ENCODE measurements at places on chromosomes 11 and 22. TPM values are rescaled to one million over a fixed set of nuclear protein-coding genes. Genes with fewer than 3 reads are reported as not detected.

DNA sequence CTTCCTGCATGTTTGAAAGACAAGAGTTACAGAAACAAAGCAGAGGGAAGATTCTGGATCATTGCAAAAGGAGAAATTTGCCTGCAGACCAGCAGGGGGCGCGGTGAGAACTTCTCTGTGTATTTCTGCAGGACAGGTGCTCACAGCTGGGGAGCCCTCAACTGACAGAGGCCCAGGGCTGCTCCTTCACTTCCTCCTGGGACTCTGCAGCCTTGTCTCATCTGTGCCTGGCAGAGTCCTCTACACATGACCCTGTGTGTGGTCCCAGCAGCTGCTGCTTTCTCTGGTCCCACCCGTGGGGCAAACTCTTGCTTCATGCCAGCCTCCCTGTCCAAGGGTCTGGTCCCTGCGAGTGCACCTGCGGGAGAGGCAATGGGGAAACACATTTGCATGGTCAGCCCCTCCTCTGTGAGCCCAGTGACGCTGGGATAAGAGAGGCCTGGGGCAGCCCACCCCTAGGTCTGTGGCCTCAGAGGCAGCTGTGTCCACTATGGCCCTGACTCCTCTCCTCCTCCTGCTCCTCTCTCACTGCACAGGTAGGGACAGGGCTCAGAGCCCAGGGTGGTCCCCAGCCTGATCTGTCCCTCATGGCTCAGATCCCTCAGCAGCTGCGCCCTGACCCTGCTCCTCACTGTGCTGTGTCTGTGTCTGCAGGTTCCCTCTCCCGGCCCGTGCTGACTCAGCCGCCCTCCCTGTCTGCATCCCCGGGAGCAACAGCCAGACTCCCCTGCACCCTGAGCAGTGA, 43.2 kb upstream of the VPREB1 start:
- peak; percentile 34 for DNase-seq

DNA sequence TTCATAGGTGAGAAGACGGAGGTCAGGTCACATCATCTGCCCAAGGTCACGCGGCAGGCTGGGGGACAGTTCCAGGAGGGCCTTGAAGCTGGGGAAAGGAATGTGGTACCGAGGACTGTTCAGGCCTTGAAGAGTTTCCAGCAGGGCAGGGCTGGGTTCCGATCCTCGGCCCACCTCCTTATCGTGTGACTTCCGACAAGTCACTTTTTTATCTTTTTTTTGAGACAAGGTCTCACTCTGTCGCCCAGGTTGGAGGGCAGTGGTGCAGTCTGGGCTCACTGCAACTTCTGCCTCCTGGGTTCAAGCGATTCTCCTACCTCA, 623 bp downstream of the NDUFS8 start:
- no peak for DNase-seq

DNA sequence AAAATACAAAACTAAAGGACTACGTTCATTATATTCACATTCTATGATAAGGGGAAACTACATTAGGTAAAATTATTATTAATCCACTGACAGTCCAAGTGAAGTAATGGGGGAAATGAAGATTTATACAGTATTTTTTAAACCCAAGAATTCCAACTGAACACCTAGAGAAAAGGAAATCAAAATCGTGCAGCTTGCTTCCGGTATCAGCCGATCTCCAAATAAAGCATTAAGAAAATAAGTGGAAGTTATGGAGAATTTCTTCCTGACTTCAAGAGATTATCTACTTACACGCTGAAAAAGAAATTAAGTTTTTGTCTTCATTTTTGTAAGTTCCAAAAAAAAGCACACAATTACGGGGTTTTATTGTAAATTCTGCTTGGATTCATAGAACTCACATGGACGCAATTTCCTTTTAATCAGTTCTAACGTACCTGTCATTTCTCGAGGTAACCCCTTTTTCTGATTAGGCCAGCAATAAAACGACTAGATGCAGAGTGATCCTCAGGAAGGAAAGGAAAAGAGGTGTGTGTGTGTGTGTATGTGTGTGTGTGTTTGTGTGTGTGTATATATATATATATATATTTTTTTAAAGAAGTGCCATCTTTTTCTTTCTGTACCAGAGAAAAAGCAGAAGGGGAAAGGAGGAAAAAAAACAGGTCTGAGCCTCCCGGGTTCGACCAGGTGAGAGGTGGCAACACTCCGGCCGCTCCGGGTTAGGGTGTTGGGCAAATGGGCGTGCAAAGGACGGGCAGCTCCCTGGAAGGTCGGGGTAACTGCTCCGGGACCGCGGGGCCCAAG, 1.1 kb downstream of the ZBTB44 start:
- no peak for DNase-seq

- DNase-seq = no peak
These were observed 12.9 kb downstream of the OR51L1 start for GRCh38 chr11:5007561-5007960.

GRCh38 chr11:65662247-65662798, 393 bp downstream of the RELA start:
- peak; percentile 46 for DNase-seq

DNA sequence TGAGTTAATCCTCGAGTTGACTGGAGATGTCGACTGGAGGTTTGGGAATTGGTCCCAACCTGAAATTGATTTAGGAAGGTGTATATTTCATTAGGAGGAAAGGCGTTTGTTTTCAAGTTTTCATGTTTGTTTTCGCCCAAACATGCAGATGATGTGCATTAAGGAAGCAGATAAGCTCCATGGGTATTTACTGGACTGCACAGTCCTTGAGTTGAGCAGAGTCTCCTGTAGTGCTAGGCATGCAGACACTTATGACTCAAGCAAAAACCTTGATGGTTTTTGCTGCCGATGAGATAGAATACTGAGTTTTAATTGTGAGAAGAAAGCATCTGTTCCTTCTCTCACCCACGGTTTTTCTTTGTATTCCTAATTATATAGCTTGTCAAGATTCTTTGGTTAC, 27.9 kb downstream of the CABIN1 start:
- no peak for DNase-seq

DNA sequence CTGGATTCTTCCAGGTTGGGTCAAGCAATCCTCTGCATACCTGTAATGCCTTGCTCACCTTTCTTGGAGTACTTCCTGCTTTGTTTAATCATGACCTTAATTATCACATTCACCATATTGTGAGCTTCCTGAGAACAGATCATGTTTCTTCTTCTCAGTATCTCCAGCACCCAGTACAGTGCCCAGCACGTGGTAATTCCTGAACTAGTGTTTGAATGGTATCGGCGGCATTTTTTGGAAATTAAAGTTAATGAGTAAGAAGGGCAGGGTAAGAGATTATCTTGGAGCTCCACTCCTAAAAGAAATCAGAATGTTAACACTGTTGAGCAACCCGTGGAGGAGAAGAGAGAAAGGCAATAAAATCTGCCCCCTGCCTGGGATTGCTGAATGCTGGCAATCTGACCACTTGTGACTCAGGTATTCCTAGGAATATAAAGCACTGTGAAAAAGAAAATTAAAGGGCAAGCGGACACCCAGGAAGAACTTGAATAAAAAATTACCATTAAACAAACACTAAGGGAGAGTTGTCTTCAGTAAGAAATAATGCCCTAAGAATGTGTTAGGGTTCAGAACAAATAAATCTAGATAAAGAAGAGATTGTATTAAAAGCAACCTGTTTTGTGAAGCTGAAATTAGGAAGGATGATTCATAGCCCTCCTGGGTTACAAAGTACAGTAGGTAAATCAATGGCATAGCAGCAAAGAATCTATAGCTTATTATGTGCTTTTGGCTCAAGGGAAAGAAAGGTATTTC, 92.9 kb downstream of the PDHX start:
- DNase-seq = peak; percentile 61

GRCh38 chr11:9784602-9785315, 120.9 kb downstream of the SWAP70 start:
- no peak for DNase-seq

- no peak for DNase-seq
These were observed 66.1 kb downstream of the NFAM1 start for GRCh38 chr22:42365942-42366695.

- DNase-seq = no peak
These were observed 7.8 kb upstream of the TMEM216 start for GRCh38 chr11:61384271-61385242.

- DNase-seq = no peak
These were observed 121.0 kb downstream of the MPPED2 start for GRCh38 chr11:30465192-30465591.

DNA sequence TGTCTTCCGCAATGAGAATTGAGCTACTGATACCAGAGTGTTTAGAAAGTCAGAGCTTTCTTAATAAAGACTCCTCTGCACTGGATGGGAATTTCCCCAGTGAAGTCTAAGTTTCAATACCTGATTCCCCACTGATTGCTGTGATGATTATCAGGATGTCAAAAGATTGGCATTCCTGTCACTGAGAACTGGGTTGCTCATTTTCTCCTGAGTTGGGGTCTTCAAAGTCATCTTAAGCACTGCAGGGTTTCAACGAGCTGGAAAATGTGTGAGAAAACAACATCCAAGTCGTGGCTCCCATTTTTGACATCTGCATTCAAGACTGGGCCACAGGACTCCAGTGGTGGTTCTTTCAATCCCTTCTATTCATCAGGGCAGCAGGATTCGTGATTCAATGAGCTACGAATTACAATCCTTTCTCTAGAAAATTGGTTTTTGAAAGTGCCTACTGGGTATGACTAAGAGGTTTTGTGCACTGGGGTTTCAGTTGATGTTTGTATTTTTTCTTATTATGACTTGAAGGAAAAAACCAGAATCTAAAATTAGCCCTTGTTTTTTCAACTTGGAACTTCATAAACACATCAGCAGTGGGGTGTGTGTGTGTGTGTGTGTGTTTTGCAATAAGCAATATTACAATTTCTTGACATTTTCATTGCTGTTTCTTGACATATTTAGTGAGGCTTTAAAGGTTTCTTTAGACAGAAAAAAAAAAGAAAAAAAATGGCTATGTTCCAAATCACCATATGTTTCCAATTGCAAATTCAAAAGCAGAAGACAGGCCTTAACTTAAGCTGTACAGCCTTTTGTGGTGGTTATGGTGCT, 233.0 kb downstream of the FAM76B start:
- no peak for DNase-seq

- peak; percentile 85 for DNase-seq
These were observed 4.2 kb upstream of the SYT8 start for GRCh38 chr11:1830322-1831223.

- no peak for DNase-seq
These were observed 10.2 kb downstream of the CLDN25 start for GRCh38 chr11:113789675-113790320.

DNA sequence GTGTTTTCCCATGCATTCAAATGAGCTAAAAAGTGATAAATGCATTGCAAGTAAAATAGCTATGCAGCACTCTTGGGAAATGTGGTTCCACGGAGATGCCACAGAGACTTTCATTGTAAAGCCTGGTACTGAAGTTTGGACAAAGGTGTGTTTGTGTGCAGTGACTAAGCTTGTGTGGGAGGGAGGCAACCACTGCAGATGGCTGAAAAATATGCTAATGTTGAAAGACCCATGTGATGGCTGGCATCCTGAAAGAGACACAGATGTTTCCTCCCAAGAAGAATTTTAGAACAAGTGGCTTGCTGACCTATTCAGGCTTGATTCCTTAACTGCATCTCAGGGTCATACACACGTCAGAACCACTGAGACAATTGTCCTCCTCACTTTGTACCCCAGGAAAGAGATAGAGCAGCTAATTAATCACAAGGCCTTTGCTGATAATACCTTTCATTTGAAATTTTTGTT, 73.8 kb downstream of the FAM76B start:
- DNase-seq = no peak

- DNase-seq = peak; percentile 76
These were observed 7.6 kb downstream of the BAD start for GRCh38 chr11:64276653-64277431.

GRCh38 chr11:44659641-44660040, 67.1 kb upstream of the TSPAN18 start:
- peak; percentile 65 for DNase-seq

DNA sequence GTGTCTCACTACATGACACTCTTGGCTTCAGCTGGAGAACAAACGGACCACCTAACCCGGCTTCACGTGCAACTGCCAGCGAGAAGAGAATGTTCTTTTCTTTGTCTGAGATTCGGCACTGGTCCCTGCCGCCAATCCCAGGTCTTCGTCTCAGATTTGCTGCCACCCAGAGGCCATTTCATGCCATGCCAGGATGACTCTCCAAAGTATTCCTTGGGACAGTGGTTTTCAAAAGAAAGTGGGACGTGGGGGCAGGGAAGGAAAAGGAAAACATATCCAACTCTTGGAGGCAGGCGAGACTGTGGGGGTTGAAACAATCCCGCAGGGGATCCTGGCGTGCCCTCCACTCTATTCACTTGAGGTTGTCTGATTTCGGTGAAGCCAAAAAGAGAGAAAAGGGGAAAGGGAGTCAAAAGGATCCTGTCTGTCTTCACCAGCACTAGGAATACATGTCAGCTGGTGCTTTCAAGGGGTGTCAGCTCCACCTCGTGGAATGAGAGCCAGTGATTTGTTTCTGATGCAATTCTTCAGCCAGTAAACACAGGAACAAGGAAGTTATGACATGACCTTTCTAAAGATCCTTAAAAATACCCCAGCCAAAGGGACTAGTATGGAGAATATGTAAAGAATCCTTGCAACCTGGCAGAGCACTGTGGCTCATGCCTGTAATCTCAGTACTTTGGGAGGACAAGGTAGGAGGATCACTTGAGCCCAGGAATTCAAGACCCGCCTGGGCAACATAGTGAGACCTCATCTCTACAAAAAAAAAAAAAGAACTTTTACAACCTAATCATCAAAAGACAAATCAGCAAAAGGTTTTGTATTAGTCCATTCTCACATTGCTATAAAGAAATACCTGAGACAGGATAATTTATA, 41.0 kb upstream of the APLNR start:
- peak; percentile 76 for DNase-seq

DNA sequence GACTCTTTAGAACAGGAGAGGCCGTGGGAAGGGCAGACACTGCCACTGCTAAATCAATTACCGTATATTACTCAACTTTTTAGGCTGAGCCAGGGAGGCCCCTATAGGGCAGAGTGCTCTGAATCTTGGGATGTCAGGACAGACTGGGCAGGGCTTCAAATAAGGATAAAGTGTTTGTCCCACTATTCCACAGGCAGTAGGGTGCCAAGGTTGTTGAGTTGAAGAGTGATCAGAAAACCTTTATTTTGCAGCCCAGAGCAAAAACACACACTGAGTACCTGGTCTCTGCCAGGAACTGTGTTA, 1.6 kb upstream of the B4GAT1 start:
- DNase-seq = no peak

DNA sequence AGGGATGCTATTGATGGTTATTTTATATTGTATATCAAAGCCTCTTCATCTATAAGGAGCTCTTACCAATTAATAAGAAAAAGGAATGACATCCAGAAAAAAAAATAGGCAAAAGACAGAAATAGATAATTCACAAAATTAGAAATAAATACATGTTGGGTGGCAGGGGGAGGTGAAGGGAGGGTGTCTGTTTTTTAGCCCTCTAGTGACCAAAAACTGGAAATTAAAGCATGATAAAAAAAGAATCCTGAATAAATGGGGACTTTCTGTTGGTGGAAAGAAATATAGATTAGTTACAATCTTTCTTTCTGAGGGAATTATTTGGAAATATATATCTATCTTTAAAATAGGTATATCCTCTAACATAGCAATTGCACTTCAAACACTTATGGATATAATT, 42.0 kb upstream of the TTC36 start:
- no peak for DNase-seq

- no peak for DNase-seq
These were observed 72.3 kb upstream of the GRK3 start for GRCh38 chr22:25492162-25492561.

The SPON1 gene
- 87.0 TPM for total RNA-seq

The OR8G5 gene
- not detected for total RNA-seq

The SVIP gene
- 21.7 TPM for total RNA-seq

The GPHA2 gene
- not detected for total RNA-seq

The TREH gene
- total RNA-seq = 3.3 TPM

The FIBP gene
- total RNA-seq = 49.6 TPM

The P2RX6 gene
- total RNA-seq = 1.5 TPM

The PIH1D2 gene
- total RNA-seq = 0.92 TPM

The ANO9 gene
- 180 TPM for total RNA-seq

The SCUBE1 gene
- total RNA-seq = 5.8 TPM

The NECTIN1 gene
- 43.9 TPM for total RNA-seq

The C11orf86 gene
- total RNA-seq = 82.9 TPM

Data from left colon (tissue), 2 donors.